ENCODE measurements at places on chromosomes 1 and 21.

- H3K27me3 ChIP-seq: peaks cover 1% of the 10 kb centered on the region
- H3K36me3 ChIP-seq: no peaks in the 10 kb centered on the region
- no peak for DNase-seq
- no peak overlapping the region for H3K27ac ChIP-seq
These were observed 96.5 kb downstream of the GREM2 start for GRCh38 chr1:240515505-240515904.

DNA sequence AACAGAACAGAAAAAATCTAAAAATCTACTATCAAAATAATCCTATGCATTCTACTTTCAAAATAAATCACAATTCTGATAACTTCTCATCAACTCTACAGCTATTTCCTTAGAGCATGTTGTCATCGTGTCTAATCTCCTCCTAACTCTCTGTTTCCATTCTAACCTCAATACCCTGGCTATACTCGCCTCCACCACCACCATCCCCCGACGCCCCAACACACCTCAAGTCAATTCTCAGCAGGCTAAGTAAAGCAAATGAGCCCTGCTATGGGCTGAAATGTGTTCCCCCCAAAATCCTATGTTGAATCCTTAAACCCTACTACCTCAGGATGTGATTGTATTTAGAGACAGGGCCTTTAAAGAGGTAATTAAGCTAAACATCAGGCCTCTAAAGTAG is 34.6 kb downstream of the NRDC start:
- DNase-seq: no peak
- H3K27me3 ChIP-seq: no peaks in the 10 kb centered on the region

DNA sequence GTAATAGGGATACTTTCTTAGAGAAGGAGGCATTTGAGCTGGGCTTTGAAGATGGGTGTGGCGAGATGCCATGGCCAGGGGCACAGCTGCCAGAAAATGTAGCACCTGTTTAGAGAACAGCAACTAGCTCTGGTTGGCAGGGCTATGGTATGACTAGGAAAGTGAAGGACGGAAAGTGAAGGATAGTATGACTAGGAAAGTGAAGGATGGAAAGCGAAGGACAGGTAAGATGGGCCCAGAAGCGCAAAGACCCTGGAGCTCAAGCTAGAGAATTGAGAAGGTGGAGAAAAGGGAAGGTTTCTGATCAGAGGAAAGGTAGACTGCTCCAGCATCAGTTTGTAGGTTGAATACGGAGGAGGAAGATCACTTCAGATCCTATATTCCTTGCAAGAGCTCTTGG is 205.4 kb downstream of the SLC35F3 start:
- H3K4me3 ChIP-seq: no peak overlapping the region
- H3K4me1 ChIP-seq: peaks cover 4% of the 10 kb centered on the region
- no peaks in the 10 kb centered on the region for H3K36me3 ChIP-seq
- H3K27ac ChIP-seq: no peak overlapping the region
- peaks cover 2% of the 10 kb centered on the region for H3K27me3 ChIP-seq

- no peak for DNase-seq
- no peak overlapping the region for H3K4me3 ChIP-seq
- peaks cover 2% of the 10 kb centered on the region for H3K4me1 ChIP-seq
- no peak overlapping the region for H3K27ac ChIP-seq
- no peaks in the 10 kb centered on the region for H3K27me3 ChIP-seq
These were observed 48.4 kb downstream of the SLC37A1 start for GRCh38 chr21:42561762-42562650.

DNA sequence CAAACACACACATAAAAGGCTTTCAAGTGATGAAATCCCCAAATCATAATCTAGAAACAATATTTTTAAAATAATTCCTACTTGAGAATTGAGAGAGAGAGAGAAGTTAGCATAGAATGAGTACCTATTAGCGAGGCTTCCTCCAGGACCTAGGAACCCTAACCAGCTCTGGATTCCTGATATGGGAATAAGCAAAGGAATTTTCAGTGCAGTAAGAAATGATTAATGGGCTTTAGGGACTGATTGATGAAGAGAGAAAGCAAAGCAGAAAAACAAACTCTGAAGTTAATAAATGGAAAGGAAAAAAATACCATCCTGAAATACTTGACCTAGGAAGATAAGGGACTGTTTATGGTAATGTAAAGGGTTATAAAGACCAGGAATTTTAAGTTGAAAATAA is 60.6 kb downstream of the WARS2 start:
- no peaks in the 10 kb centered on the region for H3K27me3 ChIP-seq
- H3K4me1 ChIP-seq: no peaks in the 10 kb centered on the region
- no peak for DNase-seq
- no peak overlapping the region for H3K27ac ChIP-seq
- H3K4me3 ChIP-seq: no peak overlapping the region

DNA sequence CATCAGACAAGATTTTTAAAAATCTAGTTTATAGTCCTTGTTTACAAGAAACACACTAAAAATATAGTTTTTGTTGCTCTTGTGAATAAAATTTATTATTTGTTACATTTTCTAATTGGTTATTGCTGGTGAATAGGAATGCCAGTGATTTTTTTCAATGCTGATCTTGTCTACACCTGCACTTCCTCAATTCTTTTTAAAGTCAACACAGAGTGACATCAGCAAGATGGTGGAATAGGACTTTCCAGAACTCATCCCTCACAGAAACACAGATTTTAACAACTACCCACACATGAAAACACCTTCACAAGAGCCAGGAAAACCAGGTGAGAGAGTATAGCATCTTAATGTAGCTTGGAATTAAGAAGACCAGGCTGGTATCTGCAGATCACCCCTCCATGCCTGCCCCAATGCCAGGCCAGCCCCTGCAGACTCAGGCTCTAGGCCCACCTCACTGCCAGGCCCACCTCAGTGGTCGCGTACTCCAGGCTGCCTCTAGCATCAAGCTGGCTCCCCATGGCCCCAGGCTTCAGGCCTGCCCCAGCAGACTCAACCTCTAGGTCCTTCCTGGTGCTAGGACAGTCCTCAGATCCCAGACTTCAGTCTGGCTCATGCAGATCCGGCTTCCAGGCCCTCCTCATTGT is 117.6 kb downstream of the WDR3 start:
- no peak overlapping the region for H3K4me3 ChIP-seq
- no peak overlapping the region for H3K27ac ChIP-seq
- peaks cover 12% of the 10 kb centered on the region for H3K27me3 ChIP-seq
- DNase-seq: no peak

DNA sequence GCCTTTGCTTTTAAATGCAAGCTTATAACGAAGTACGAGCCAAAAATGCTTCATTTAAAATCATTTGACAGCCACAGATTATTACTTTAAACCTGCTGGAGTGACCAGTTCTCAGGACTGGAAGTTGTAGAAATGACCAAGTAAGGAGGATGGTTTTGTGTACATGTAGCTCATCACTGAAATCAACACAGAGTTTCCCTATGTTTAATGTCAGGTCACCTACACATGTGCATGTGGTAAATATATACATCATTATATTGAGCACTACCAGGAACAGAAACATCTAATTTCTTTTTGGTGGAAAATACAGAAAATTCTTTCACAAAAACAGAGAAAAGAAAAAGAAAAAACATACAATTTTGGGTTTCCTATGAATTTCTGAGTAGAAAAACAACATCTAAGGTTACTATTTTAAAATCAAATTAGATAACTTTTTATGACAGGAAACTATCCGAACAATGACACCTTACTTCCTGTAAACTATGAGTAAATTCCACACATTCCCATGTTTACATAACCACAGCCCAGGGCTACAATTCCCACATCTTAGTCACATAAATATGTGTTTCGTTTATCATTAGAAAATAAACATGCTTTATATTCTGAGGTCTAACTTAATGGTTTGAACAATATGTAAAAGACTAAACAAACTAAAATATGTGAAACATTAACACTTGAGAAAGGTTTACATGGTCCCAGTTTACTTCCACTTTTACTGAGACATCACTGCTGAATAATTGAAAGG is 73.6 kb downstream of the ZNF281 start:
- no peak for DNase-seq
- H3K36me3 ChIP-seq: no peaks in the 10 kb centered on the region
- H3K27me3 ChIP-seq: peaks cover 3% of the 10 kb centered on the region
- peaks cover 30% of the 10 kb centered on the region for H3K4me1 ChIP-seq
- no peak overlapping the region for H3K4me3 ChIP-seq
- H3K27ac ChIP-seq: no peak overlapping the region

DNA sequence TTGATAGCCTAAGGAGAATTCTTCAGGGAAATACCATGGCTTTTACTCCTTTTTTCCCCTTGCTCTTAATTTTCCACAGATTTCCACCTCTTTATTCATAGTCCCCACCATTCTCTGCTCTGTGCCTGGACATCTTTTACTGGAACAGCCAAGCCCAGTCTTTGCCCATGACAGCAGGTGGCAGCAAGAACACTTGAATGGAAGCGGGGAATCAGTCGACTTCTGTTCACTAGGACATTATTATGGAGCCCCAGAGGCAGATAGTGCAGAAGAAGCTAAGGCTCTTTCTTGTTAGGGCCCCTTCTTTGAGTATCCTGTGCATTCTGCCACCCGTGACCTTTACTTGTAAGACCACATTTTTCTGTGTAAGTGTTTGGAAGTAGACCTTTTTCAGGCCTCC is 6.3 kb downstream of the OR14I1 start:
- no peaks in the 10 kb centered on the region for H3K36me3 ChIP-seq
- DNase-seq: no peak
- no peak overlapping the region for H3K4me3 ChIP-seq
- H3K27me3 ChIP-seq: peaks cover 14% of the 10 kb centered on the region
- no peak overlapping the region for H3K27ac ChIP-seq

DNA sequence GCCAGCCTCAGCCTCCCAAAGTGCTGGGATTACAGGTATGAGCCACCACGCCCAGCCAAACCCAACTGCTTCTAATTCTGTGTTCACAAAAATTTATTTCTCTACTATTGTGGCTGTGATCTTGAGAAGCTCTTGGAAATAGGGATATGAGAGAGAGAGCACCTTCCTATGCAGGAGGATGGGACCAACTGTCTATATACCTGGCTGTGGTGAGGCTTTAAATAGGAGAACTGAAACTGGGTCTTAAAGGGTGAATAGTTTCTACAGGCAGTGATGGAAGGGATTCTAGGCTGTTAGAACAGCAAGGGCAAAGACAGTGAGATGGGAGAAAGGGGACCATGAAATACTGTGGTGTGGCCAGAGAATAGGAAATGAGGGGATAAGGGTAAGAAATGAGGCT is 8.3 kb upstream of the PTCH2 start:
- H3K36me3 ChIP-seq: peaks cover 51% of the 10 kb centered on the region
- no peak overlapping the region for H3K4me3 ChIP-seq
- no peak for DNase-seq
- H3K27ac ChIP-seq: no peak overlapping the region
- no peaks in the 10 kb centered on the region for H3K4me1 ChIP-seq
- H3K27me3 ChIP-seq: no peaks in the 10 kb centered on the region

DNA sequence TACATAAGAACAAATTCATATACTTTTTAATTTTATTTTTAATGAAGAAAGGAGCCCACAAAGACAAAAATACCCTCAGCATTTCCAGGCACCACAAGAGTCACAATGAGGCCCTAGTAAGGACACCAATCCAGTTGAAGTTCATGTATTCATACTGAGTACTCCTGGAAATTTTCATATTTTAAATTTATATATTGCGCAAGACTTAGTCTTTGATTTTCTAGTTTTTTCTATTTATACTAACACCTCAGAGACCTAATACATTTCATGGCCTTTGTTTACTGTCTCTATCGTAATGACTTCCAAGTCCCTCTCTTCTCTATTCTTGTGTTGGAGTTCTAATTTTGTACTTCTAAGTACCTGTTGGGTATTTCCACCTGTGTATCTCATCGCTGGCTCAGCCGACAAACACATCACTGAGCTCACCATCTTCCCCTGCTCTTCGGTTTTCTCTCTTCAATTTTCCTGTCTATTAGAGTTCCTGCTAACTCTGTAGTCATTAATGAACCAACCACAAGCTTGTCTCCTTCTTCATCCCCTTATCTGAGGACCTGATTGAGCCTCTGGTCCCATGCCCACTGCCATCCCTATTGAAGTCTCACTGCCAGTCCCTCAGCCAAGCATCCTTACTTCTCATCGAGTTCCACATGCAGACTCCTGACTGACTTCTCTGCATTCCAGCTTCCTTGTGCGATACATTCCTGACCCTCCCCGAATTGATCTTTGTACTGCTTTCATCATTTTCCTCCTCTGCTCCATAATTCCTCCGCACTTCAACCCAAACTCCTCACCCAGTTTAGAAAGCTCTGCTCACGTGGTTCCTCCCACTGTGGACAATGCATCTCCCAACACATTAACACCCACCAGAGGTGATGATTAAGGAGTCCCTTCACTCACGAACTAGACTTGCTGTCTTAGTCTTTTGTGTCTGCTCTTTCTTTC is 17.3 kb upstream of the IRF2BP2 start:
- H3K27me3 ChIP-seq: no peaks in the 10 kb centered on the region
- no peak overlapping the region for H3K27ac ChIP-seq
- no peaks in the 10 kb centered on the region for H3K36me3 ChIP-seq
- H3K4me1 ChIP-seq: no peaks in the 10 kb centered on the region
- H3K4me3 ChIP-seq: no peak overlapping the region

- H3K27ac ChIP-seq: no peak overlapping the region
- DNase-seq: no peak
- H3K4me1 ChIP-seq: no peaks in the 10 kb centered on the region
- no peak overlapping the region for H3K4me3 ChIP-seq
These were observed 127.0 kb downstream of the ZP4 start for GRCh38 chr1:237763751-237764150.

DNA sequence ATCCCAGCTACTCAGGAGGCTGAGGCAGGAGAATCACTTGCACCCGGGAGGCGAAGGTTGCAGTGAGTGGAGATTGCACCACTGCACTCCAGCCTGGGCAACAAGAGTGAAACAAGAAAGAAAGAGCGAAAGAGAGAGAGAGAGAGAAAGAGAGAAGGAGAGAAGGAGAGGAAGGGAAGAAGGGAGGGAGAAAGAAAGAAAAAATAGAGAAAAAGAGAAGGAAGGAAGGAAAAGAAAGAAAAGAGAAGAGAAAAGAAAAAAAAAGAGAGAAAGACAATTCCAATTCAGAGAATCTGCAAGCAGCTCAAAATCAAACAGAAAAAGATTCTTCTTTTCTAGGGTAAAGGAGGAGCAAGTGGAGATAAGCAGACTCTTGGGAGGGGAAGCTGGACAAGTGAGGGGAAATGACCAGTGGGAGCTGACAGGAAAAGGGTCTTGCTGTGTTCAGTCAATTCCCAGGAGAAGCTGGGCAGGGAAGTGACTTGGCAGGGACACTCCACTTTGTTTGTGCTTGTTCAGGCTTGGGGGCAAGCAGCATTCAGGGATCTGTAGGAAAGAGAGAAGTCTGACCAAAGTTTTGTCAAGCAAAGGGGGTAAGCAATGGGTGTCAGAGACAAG is 3.6 kb upstream of the CAPN2 start:
- no peak overlapping the region for H3K4me3 ChIP-seq
- H3K4me1 ChIP-seq: peaks cover 25% of the 10 kb centered on the region
- no peaks in the 10 kb centered on the region for H3K27me3 ChIP-seq
- H3K27ac ChIP-seq: no peak overlapping the region

DNA sequence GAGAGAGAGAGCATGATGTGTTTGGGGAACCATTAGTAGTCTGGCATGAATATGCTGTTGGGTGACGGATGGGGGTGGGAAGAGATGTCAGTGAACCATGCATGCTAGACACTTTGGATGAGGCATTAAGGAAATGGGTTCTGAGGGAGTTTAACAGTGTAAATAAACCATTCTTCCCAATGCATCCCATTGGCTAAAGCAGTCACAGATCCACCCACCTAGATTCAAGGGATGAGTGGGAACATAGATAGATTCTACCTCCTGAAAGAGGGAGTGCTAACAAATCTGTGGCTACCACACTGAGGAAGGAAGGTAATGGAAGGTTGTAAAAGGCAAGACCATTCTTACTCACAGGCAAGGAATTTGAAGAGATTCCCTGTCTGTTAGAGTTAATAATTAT is 129.8 kb upstream of the CACNA1E start:
- H3K36me3 ChIP-seq: no peaks in the 10 kb centered on the region
- DNase-seq: no peak
- H3K4me1 ChIP-seq: no peaks in the 10 kb centered on the region
- no peak overlapping the region for H3K27ac ChIP-seq
- no peak overlapping the region for H3K4me3 ChIP-seq
